ENCODE measurements at places on chromosomes 1 and 21.
A peak's percentile ranks its signal among the peaks of the same experiment; 100 is the strongest.

GRCh38 chr1:155125946-155126555 is 1.6 kb upstream of the EFNA1 start:
- DNase-seq = no peak

GRCh38 chr1:58767143-58767542 is 16.7 kb downstream of the JUN start:
- DNase-seq = no peak

GRCh38 chr1:67355745-67356424 is 48.2 kb downstream of the IL12RB2 start:
- DNase-seq = peak; percentile 59

DNA sequence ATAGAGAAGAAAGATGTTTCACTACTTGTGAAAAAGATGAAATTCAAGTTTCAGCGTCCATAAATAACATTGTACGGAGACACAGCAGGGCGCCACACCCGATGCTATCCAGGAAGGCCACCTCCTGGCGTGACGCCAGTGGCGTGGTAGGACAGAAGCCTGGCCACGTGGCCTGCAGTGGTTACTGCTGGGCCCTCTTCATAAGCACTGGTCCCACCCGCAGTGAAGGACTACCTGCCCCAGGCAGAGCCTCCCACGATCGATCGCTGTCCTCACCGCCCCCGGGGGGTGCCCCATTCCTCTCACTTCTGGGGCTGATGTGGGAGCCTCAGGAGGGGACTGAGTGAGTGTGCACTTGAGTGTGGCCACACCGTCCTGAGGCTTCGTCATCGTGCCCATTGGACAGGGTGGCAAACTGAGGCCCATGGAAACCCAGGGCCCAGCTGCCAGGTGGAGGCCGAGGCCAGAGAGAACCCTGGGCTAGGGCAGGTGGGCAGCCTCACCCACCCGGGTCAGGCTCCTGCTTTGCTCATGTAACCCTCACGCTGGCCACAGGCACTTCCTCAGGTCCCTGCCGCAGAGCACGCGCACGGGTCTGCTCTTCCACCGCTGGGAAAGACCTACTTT is 11.7 kb upstream of the HES5 start:
- peak; percentile 77 for DNase-seq

DNA sequence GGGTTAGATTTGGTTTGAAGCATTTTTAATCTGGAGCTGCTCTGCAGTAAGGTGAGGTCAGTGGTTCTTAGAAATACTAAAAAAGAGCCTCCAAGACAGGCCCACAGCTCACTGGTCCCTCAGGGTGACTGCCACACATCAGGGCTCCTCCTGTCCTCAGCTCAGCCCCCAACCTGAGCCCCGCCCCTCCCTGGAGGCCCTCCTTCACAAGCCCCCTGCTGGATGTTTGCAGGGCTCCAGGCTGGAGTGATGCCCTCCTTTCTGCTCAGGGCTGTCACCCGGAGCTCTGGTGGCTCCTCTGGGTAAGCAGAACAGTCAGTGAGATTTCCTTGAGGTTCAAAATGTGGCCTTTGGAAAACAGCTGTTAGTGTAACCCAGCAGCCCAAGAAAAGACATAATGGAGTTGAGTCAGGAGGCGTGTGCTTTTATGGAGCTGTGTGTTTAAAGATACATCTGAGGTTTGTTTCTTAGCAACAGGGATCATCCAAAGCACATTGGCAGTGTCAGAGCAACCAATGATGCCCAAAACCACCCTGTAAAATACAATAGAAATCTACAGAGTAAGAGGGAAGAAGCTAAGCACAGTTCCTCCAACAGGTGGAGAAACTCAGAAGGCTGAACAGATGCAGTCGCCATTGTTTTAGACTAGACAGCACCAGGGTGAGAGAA is 21.4 kb downstream of the STUM start:
- peak; percentile 83 for DNase-seq

Data from hematopoietic multipotent progenitor cell treated with erythropoietin and hydrocortisone succinate and interleukin-3 and kit ligand, for 4 days (in vitro differentiated cells).